Activated T-helper 1 cell treated with anti-CD3 and anti-CD28 coated beads, Interleukin-2, amount 50 U/mL, for 16 hours (primary cell): ENCODE measurements at places on chromosomes 7 and 10.

- no peak for DNase-seq
Measured at GRCh38 chr10:105990529-105990928, 1174.0 kb downstream of the SORCS1 start.

- no peak for DNase-seq
Measured at GRCh38 chr10:15364001-15364400, 7.1 kb downstream of the FAM171A1 start.

GRCh38 chr7:34832020-34832419, 174.0 kb downstream of the NPSR1 start:
- no peak for DNase-seq

DNA sequence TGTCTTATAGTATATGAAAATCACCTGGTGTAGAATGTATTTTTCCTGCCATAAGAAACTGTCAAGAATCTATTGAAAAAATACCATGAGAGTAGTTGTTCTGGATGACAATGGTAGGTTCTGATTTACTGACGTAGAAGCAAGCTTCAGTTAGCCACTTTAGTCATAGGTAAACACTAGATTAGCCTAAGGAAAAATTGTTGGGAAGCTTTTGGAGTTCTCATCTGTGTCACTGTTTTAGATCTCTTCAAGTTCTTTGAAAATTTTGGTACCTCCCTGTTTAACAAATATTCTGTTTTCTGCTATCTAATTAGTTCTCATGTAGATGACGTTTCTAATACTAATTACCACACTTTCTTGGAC, 131.8 kb downstream of the ADK start:
- DNase-seq: no peak
